ENCODE measurements at places on chromosomes 4 and X.

GRCh38 chr4:2333916-2334644, 72.2 kb upstream of the MXD4 start:
- DNase-seq: no peak

- no peak for DNase-seq
These were observed 5.6 kb downstream of the PDE5A start for GRCh38 chr4:119623025-119623424.

DNA sequence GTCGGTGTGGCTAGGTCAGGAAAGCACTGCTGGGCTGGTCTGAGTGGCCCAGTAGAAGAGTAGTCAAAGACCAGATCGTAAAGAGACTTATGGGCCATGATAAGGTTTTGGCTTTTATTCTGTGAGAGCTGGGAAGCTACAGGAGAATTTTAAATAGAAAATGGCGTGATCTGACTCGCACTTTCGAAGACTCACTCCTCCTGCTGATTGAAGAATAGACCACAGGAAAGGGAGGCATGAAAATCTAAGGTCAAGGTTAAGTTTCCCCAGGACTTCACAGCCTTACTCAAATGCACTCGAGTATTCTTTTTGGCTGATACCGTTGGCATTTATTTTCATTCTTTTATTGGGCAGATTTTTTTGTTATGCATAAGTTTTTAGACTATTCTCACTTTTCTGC, 231.4 kb upstream of the ANKRD50 start:
- DNase-seq: no peak

DNA sequence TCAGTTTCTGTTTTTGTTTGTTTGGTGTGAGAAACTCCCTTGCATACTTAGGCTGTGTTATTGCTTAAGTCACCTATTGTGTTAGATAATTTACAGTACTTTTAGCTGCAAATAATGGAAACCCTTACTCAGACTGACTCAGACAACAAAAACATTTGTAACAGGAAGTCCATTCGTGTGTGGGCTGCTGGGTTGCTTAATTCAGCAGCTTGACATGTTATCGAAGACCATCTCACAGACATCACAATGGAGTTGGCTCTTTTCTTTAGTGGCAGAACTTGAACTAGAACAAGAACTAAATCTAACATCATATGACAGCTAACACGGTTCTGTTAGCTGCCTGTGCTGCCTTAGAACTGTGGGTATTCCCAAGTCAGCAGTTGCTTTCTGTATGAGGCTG, 9.9 kb upstream of the GABRE start:
- no peak for DNase-seq

- no peak for DNase-seq
These were observed 128.0 kb downstream of the AFAP1 start for GRCh38 chr4:7811536-7812191.

- no peak for DNase-seq
These were observed 27.3 kb upstream of the TRIM2 start for GRCh38 chr4:153176938-153177337.

- no peak for DNase-seq
These were observed 95.8 kb downstream of the RNF150 start for GRCh38 chr4:141037446-141037845.

GRCh38 chr4:56050625-56051024, 101.9 kb downstream of the CEP135 start:
- DNase-seq: no peak

DNA sequence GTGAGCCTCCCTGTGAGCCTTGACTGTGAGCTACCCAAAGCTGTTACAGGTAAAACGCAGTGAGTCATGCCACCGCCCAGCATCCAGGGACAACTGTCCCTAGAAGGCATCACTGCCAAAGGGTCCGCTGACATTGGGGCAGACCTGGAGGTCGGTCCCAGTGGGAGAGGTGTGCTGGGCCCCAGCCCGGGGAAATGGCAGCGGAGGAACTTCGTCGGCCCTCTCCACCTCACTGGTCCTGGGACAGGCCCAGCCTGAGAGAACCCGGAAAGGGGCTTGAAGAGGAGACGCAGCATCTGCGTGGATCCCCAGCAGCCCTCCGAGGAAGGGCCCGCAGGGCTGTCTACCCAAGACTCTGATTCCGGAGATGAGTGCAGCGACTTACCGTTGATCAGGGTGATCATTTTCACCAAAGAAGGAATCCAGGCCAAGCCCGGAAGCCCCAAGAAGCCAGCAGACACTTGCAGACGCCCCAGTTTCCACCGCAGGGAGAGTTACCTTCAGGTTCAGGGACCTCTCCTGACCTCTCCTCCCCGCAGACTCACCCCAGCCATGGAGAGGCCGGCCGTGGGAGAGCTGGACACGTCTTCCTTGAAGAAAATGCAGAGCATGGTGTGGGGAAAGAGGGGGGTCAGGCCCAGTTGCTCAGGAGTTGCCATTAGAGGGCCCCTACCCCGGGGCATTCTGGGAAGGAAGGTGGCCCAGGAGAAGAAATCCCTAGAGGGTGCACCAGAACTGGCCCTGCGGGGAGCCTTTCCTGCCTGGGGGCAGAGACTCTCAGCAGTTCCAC, 51.2 kb downstream of the CXorf49B start:
- no peak for DNase-seq
